ENCODE measurements at places on chromosomes 4 and X.
A peak's percentile ranks its signal among the peaks of the same experiment; 100 is the strongest.

DNA sequence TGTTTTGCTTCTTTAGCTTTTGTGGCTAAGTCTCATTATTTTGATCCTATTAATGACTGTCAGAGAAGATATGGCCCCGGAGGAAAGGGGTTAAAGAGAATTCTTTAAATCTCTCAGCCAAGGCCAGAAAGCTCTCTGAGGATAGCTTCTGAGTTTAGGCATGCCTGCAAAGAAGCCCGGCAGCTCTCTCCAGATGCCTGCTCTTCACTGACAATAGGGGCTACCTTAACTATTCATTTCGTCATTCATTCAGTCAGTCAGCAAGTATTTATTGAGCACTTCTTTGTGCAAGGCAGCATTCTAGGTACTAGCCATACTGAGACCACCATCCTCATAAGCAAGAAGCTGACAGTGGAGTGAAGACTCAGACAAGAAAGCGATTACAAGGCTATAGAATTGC is 34.0 kb upstream of the BMP15 start:
- no peak for DNase-seq

DNA sequence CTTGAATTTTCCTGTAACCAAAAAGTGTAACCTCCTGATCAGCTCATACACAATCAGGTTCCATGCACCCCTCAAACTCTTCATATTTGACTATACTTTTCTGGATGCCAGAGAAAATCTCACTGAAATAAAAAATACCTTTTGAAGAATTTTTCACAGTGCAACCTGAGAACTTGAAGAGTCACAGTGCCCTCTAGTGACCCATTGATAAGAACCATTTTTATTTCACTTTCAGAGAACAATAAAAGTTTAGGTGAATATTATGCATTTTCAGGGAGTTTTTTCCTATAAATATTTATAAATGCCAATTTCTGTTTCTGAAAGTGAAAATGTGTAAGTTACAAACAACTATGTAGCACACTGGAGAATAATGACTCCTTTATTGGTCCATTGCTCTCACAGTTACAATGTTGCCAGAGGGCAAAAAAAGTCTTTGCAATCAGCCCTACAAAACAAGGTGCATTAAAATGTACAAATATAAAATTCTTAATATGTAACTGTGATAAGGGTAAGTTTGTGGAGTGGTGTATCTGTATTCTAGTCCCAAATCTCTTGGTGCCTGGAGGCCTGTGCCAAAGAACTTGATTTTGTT is 153.6 kb upstream of the INTU start:
- no peak for DNase-seq

- no peak for DNase-seq
Measured at GRCh38 chrX:140354431-140355120, 150.3 kb downstream of the SOX3 start.

- no peak for DNase-seq
Measured at GRCh38 chrX:44274096-44274495, 69.4 kb downstream of the EFHC2 start.

DNA sequence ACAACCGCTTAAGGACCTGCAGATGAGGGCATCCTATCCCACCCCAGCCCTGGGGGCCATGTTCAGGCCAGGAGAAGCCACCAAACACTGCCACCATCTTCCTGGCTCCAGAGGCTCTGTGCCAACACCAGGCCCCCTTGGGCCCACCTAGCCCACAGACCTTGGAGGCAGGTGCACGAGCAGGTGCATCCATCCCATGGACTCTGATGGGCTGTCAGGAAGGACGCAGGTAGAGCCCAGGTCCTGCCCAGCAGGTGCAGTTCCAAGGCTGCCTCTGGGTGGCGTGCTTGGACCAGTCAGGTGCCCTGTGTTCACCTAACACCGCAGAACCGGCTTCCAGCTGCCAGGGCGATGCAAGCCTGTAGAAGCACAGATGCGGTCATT is 22.8 kb upstream of the PDE6B start:
- no peak for DNase-seq

- no peak for DNase-seq
Measured at GRCh38 chr4:19850909-19851308, 400.8 kb upstream of the SLIT2 start.

- no peak for DNase-seq
Measured at GRCh38 chr4:101232074-101232776, 115.1 kb downstream of the PPP3CA start.

- DNase-seq = no peak
Measured at GRCh38 chr4:80112236-80112635, 39.2 kb upstream of the ANTXR2 start.

- DNase-seq = no peak
Measured at GRCh38 chr4:5821665-5822358, 71.1 kb downstream of the CRMP1 start.

- no peak for DNase-seq
Measured at GRCh38 chr4:56261027-56261426, 126.3 kb downstream of the AASDH start.

- DNase-seq = no peak
Measured at GRCh38 chr4:184955636-184956035, 62.7 kb upstream of the HELT start.

- no peak for DNase-seq
Measured at GRCh38 chrX:48083212-48083611, 11.8 kb upstream of the ZNF630 start.

GRCh38 chr4:179465131-179465797 is 2023.0 kb upstream of the AGA start:
- no peak for DNase-seq

- DNase-seq = no peak
Measured at GRCh38 chr4:16583764-16584163, 314.7 kb downstream of the LDB2 start.

GRCh38 chr4:18798123-18798522 is 776.6 kb upstream of the LCORL start:
- DNase-seq = no peak

DNA sequence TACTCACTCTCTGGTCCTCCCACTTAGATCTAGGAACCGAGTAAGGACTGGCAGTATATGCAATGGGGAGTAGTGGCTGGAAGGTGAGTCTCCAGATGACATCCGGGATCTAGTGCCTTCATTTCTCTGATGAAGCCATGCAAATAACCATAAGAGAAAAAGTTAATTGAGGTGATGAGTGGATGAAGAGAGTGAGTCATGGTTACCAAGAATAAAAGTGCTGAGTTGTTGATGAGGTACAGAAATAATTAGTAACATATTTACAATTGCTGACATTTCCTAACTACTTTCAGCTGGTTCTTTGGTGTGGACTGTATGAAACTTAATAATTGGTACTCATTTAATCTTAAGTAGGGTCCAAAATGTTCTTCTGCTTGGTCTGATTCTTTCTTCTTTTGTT is 146.7 kb upstream of the PITX2 start:
- DNase-seq = no peak

DNA sequence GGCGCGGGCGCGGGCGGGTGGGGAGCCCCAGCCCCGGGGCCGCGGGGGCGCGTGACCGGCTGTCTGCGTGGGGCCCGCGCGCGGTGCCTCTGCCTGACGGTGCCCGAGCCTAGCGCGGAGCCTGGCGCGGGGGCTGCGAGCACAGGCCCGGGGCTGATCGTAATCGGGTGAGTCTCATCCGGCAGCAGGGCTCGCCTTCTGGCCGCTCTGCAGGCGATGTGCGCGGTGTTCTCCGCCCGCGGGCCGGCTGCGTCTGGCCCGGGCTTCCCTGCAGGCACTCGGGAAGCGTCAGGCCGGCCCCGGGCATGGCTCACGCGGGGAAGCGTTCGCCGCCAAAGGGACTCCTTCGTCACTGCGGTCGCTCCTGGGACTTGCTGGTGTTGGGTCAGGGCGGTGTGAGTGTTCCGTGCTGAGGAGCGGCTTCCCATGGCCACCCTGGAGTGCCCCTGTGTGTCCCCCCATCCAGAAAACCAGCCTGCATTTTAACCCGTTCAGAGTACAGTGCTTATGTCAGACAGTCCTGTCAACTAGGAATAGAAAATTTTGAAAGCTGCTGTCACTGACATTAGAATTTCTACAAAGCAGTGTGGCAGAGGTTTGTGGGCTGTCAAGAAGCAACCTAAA is 40.6 kb downstream of the FAM149A start:
- peak; percentile 58 for DNase-seq

- DNase-seq = no peak
Measured at GRCh38 chr4:55838356-55838755, 15.1 kb upstream of the EXOC1 start.

GRCh38 chr4:31037703-31038102 is 317.5 kb downstream of the PCDH7 start:
- DNase-seq = no peak

DNA sequence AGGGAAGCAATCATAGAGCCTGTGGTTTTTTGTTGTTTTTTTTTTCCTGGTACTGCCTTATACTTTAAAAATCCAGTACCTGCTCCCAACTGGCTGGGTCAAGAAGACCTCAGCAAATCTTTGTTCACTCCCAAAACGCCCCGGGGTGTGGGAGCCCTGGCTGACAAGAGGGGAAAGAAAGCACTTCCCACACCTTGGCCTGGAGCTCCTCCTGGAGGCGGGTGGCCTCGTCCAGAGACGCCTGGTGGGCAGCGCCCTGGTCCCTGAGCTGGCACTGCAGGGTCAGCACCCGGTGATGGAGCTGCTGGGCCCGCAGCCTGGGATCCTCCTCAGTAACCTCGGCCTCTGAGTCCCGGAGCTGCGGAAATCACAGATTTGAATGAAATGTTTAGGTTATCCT is 38.2 kb downstream of the C4orf50 start:
- no peak for DNase-seq

GRCh38 chr4:118950224-118950623 is 61.6 kb downstream of the SYNPO2 start:
- DNase-seq = no peak

- DNase-seq = no peak
Measured at GRCh38 chr4:14985161-14985560, 17.1 kb upstream of the CPEB2 start.

- DNase-seq = no peak
Measured at GRCh38 chr4:813900-814299, 12.0 kb downstream of the CPLX1 start.

GRCh38 chrX:45771114-45771513 is 570.4 kb upstream of the DIPK2B start:
- DNase-seq = no peak

DNA sequence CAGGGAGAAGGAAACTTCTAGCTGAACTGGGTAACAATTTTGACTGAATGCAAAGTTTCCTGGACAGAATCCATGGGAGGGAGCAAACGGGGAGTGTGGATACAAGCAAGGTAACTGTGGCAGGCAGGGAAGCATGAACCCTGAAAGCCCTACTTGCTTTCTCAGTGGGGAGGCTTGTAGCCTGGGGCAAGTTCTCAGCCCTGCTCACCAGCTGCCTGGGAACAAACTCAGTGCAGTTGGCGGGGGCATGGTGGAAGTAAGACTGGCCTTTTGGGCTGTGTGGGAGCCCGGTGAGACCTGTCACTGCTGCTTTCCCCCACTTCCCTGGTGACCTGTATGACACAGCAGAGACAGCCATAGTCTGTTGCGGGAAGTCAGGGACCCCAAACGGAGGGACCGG is 14.0 kb upstream of the TEX13B start:
- DNase-seq = no peak

DNA sequence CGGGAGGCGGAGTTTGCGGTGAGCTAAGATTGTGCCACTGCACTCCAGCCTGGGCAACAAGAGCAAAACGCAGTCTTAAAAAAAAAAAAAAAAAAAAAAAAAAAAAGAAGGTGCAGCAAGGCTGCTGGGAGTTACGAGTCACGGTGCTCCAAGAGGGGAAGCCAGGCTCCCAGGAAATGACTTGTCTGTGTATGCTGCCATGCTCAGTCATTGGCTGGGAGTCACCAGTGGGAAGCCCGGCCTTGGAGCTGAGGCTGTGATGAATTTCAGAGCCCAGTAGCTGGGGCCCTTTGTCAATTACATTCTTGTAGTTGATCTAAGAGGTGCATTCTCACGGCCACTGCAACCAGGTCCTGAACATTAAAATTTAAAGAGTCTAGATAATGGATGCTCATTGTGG is 1105.1 kb upstream of the TENM3 start:
- DNase-seq = no peak

DNA sequence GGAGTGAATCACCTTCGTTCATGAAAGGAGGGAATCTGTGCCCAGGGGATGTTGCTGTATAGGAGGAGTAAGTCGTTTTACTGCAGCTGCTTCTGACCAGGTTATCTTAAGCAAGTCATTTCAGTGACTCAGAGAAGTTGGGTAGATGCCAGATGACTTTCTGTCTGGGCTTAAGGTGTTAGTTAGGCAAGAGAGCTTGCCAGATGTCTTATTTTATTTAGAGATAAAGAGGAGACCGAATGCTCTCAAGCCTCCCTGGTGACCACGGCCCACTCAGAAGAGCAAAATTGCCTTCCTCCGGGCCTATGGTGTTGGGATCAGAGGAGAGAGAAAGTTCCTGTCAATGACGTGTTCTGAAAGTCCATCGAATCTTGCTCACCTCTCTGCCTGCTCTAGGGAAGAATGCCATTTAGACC is 16.3 kb upstream of the ZNF827 start:
- no peak for DNase-seq

- no peak for DNase-seq
Measured at GRCh38 chrX:24480400-24480865, 15.3 kb downstream of the PDK3 start.

- DNase-seq = no peak
Measured at GRCh38 chr4:102335616-102336015, 9.7 kb downstream of the SLC39A8 start.

DNA sequence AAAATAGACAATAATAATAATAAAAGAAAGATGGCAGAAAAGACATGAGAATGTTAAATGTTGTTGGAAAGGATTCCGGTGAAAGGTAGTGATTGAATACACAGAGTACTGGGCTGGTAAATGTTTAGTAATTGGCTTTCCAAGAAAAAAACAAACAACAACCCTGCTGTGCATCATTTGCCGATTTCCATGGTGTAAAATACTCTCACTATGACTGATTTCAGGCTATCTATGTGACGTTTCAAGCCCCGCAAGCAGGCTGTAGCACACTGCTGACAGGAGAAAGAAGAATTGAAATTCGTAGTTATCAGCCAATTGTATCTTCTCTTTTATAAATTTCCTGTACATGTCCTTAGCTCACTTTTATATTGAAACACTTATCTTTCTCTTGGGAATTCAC is 13.6 kb upstream of the SEPTIN6 start:
- no peak for DNase-seq

- DNase-seq = no peak
Measured at GRCh38 chrX:12237131-12237530, 98.9 kb downstream of the FRMPD4 start.

- DNase-seq = no peak
Measured at GRCh38 chr4:76980261-76980660, 30.7 kb downstream of the SEPTIN11 start.

DNA sequence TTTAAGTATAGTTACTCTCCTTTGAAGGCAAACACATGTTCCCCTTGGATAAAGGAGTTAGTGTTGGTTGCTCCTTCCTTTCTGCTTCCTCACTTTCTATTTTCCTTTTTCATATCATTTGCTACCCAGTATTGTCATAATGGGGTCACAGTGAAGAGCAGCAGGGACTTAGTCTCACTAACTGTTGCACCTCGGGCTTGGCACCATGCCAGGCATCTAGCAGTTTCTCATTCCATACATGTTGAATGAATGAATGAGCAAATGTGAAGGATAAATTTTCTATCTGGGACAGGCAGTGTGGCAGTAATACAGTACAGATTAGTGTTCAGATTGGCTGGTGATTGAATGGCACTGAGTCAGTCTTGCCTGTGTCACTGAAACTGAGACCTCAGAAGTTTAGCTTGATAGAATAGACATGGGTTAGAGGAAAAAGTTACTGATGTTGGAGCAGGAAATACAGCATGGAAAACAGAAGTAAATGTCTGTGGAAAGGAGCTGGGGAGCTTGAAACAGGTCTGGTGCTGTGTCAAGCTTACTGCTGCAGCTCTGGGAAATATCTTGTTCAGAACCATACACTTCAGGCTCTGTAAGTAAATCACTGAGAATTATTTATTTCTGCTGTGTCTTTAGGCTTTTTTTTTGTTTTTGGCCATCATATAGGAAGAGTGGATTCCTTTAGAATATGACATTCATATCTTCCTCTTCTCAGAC is 55.8 kb upstream of the PITX2 start:
- no peak for DNase-seq
